ENCODE measurements at places on chromosomes 3 and 15.

GRCh38 chr15:74799255-74799855, 13.3 kb upstream of the LMAN1L start:
- DNase-seq, result no peak

- no peak for DNase-seq
Measured at GRCh38 chr3:124886168-124887056, 753 bp downstream of the ITGB5 start.

- no peak for DNase-seq
Measured at GRCh38 chr3:89954137-89954536, 846.7 kb downstream of the EPHA3 start.

DNA sequence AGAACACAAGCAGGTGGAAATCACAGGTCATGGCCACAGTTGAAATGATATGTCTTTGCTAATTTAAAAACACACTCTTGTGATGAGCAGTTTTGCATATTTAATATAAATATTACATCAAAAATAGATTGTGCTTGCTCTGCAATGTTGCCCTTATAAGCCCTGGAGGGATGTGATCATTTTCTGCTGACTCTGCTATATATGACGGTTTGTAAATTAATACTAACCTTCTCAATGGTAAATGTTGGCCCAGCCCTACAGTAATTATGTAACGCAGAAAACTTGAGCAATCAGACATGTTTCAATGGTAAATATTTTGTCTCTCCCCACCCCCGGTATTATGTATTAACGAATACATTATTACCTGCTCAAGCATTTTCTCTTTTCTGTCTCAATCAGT, 359.5 kb upstream of the CNTN6 start:
- DNase-seq, result no peak

DNA sequence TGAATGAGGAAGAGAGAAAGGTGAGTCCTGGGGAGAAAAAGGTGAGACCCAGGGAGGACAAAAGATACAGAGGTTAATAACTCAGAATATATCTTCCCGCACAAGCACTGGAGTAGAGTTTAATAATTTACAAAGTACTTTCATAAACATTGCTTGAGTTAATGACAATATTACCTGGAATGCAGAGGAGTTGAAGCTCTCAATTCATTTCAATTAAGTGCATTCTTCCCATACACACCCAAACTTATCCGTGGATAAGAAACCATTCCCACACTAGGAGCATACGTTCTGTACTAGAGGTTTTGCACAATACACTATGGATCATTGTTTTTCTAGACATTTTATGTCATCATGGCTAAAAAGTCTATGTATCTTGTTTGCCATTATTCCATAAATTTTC, 23.3 kb upstream of the KNG1 start:
- no peak for DNase-seq

DNA sequence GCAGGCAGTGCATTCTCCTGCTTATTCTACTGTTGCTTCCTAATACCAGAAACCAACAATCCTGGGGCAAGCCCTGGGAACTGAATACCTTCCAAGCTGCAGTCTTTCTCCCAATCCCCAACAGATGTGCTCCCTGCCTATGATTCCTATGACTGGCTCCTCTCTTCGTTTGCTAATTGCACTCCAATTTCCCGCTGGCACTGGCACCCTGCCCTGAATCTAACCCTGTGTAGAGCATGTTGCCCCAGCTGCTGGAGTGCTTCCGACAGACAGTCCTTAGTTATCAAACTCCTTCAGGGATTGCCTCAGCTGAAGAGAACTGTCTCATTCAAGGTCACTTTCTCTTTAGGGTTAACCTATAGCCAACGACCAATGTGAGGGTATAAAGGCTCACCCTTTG, 214.1 kb downstream of the NECTIN3 start:
- no peak for DNase-seq

GRCh38 chr15:77067691-77068367, 3.1 kb downstream of the TSPAN3 start:
- no peak for DNase-seq

- peak; percentile 2 for DNase-seq
Measured at GRCh38 chr3:39362192-39362591, 21.0 kb upstream of the SLC25A38 start.

DNA sequence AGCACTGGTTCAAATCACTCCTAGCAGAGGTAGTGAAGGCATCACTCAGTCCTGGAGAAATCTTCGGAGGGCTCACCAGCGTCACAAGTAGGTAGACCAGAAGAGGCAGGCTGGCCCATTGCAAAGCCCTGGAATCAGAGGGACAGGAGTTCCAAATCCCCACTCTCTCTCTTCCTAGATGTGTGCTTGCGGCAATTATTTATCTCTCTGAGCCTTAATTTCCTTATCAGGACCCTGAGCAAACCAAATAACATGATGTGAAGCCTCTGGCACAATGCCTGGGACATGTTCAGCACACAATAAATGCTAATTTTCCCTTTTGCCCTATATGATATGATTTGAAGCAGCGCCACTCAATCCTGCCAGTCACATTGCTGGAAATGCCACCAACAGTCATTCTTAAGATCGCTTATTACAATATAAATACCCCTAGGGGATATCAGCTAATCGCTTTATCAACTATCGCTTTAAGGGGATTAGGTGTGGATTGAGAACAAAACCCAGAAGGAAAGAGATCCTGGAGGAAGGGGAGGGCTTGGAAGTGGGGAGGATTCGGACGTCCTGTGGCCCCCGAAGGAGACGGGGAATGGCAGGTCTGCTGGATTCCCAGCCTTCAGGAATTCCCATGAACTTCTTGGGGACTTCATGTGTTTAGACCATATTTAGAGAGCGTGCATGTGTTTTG, 59.5 kb upstream of the TSEN2 start:
- DNase-seq, result no peak

DNA sequence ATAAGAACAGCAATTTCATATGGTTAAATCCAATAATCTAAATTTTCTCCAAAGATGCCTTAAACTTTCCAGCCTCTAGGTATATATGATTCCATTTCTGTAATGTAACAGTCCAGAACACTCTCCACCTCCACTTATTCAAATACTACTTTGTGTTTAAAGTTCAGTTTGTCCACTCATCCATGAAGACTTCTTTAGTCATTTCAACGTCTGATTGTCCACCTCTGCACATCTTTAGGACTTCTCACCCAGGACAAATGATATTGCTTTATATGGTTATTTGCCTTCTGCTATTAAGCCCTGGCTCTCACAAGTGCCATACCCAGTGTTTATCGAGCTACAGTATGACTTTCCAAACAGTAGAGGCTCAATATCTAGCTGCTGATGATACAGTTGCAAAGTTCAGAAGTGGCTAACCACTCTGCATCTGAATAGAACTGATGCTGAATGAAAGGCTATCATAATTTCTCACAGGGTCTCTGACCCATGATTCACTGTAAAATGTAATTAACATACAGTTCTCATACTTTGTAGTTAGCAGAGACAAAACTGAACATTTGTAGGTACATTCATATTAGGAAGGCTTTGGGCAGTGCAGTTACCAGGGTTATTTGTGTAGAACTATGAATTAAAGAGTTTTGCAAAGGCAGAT, 93.7 kb upstream of the MBNL1 start:
- DNase-seq, result no peak

DNA sequence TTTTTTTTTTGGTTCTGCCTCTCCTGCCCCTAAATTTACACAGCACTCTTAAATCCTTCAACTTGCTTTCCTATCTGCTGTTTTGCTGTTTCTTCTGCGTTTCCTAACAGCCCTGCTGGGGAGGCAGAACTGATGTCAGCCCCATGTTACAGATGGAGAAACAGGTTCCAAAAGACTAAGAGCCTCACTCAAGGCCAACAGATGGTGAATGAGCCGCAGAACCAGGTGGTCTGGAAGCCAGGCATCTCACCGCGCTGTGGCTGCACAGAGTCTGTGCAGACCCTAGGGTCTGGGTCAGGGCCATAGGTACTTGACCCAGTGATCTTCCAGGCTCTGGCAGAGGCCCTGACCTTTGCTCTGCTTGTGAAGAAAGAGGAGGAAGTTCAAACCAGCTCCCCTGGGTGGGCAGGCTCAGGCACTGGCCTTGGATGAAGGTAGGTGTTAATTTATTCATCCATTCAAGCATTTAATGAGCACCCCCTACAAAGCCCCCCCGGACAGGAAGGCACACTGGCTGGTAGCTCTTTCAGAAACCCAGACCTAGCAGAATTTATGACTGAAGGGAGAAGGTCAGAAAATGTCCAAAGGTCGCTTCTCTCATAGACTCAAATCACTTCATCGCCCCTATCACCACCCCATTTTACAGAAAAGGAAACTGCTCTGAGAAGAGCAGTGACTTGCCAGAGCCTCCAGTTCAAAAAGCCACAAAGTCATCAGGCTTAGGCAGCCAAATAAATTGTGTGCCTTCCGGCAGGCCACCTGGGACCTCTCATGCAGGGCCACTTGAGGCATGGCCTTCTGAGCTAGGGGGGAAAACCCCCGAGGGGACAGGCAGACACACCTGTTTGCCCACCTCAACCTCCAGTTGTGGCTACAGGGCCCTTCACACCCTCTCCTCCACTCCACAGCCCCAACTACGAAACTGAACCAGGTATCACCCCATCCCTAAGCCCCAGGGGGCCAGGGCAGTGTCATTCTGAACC, 2.7 kb downstream of the CHDH start:
- DNase-seq, result no peak

- no peak for DNase-seq
Measured at GRCh38 chr15:26051761-26052675, 188.9 kb upstream of the ATP10A start.

DNA sequence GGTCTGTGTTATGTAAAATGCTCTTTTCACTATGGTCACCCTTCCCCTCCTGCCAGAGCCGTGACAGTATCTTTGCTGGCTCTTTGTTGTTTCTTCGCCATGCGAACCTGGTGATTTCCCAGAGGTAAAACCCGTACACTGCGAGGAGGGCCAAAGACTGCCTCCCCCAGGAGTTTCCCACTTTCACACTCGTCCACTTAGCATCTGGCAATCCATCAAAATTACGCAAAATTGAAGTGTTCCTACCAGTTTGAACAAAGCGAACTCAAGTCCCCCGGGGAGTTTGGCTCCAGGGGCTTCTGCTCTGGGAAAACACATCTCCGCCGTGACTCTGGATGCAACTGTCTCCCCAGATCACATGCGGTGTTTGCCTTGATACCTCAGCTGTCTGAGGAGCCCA, 239.9 kb downstream of the FAM43A start:
- DNase-seq, result no peak

- DNase-seq, result no peak
Measured at GRCh38 chr3:146334151-146334550, 83.2 kb upstream of the PLSCR4 start.

DNA sequence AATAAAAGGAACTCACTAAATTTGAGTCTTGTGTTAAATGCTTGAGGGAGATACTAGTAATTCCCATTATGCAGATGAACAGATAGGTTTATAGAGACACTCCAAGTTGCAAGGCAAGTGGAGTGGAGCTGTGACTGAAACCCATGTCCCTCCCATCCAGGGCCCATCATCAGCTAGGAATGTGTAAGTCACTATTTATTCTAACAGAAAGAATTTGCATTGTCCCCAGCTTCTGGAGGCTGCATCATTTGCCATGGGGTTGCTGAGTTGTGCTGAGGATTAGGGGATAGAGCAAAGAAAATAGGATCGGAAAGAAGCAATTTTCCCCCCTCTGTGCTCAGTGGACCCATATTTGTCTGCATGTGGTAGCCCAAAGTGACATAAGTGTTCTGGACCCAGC, 197.4 kb upstream of the RGMA start:
- DNase-seq, result no peak

GRCh38 chr3:196641333-196642054, 2.0 kb downstream of the NRROS start:
- no peak for DNase-seq

GRCh38 chr3:139751789-139752188, 74.0 kb upstream of the NMNAT3 start:
- no peak for DNase-seq

- DNase-seq, result peak; percentile 21
Measured at GRCh38 chr3:21484057-21484827, 266.8 kb downstream of the ZNF385D start.

DNA sequence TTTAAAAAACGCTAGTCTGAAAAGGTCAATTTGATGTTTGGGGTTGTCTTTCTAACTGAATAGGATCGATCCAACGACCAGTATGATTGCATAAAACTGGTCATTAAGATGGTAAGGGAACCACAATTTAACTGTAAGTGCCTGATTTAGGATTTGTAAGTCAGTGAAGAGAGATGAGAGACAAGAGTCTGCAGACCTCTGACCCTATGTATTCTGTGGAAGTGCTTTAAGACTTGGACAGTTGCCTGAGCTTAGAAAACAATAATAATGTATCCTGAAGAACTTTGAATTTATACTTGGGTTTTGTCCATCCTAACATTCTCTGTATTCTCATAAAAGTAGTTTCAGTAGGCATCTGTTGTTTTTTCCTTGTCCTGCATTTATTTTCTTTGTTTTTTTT, 221.4 kb upstream of the SUCLG2 start:
- no peak for DNase-seq

DNA sequence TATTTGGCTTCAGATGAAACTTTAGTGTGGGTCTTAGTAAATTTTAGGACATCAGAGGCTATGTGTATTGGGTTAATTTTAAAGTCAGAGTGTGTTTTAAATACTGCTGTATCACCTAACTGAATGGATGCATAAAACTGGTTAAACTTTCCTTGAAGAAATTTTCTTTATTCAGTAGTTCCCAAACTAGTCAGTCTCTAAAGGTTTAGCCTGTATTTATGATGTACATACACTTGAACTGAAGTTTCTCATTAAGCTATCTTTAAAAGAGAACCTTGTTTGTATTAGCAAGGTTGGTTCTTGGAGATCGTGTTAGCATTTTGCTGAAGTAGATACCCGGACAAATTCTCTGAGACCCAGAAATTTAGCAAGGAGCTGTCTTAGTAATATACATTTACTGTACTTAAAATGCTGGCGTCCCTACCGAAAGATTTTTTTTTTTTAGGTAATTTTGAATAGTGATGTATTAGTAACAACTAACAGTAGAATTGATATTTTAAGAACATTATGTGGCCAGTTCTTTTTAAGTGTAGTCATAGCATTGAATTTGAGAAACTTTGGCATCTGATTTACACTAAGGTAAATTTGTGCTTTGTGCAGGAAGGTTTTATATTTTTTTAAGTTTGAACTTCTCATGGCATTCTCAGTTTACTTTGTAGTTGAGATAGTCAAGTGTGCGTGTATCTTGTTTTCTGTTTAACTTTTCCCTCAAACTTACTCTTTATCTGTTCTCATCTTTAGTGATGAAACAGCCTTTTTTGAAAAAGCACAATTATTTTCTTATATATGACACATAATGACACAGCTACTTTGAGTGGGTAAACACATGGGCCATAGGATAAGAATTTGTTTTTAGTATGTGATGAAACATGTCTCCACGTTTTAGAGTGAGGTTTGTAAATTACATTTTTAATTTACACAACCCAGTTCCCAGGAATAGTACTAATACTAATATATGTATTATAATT, 2.9 kb downstream of the DIPK2A start:
- no peak for DNase-seq

GRCh38 chr3:156493887-156494286, 61.0 kb downstream of the SSR3 start:
- DNase-seq, result no peak

DNA sequence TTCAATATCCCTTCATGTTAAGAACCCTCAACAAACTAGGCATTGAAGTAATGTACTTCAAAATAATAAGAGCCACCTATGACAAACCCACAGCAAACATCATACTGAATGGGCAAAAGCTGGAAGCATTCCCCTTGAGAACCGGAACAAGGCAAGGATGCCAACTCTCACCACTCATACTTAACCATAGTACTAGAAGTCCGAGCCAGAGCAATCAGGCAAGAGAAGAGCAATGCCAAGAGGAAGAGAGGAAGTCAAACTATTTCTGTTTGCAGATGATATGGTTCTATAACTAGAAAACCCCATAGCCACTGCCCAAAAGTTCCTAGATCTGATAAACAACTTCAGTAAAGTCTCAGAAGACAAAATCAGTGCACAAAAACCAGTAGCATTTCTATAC, 161.9 kb downstream of the UBE2E2 start:
- DNase-seq, result no peak

- no peak for DNase-seq
Measured at GRCh38 chr3:64224826-64225610, at the start of gene PRICKLE2. Gene PRICKLE2 (minus strand): TSS chr3:64225466. CDS start chr3:64198927, 26,539 bp downstream.

Measured in NCI-H1092 (cell line).